ENCODE measurements at places on chromosomes 2 and 18. TPM values are rescaled to one million over a fixed set of nuclear protein-coding genes. Genes with fewer than 3 reads are reported as not detected.
A peak's percentile ranks its signal among the peaks of the same experiment; 100 is the strongest.

Gene SNTG2
- 11.3 TPM for total RNA-seq

Gene TFPI
- 141 TPM for total RNA-seq

Gene CRACDL
- 9.3 TPM for total RNA-seq

Gene IL1R2
- total RNA-seq = 6.1 TPM

Gene SLC4A3
- total RNA-seq = 3.0 TPM

DNA sequence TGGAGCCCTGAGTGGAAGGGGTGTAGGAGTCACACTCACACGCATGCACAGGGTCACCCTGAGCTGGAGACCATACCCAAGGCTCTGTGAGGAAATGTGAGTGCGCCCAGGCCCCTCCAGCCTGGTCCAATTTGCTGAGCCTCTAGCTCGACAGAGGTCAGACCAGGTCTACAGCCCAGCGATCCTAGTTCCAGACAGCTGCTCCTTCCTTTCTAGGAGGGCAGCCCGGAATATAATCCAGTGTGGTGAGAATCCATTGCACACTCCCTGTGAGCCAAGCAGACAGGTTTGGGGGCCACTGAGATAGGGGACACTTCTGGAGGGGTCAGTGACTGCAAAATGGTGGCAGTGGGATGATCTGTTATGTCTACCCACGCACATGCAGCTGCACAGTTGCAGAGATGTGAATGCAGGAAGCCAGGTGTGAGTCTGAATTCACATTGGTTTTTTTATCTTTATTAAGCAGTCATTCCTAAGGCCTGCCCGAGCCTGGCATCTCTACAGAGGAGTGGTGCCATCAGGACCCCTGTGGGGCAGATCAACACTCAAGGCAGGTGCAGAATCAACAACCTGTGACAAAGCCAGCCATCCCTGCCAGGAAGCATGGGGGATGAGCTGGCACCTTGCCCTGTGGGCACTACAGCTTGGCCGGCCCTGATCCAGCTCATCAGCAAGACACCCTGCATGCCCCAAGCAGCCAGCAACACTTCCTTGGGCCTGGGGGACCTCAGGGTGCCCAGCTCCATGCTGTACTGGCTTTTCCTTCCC lies at the start of gene GPR148:
GPR148 (plus strand) TSS at position 522 of the 768 bp plus-strand sequence; CDS start at position 604, 82 bp downstream.
- no peaks in the 10 kb centered on the region for H3K36me3 ChIP-seq
- H3K27me3 ChIP-seq = no peaks in the 10 kb centered on the region
- H3K4me3 ChIP-seq = peak within 1 kb of the TSS; percentile 35

- H3K4me1 ChIP-seq = no peaks in the 10 kb centered on the region
- H3K36me3 ChIP-seq = no peaks in the 10 kb centered on the region
- no peak overlapping the region for H3K27ac ChIP-seq
- no peaks in the 10 kb centered on the region for H3K27me3 ChIP-seq
- peak; percentile 33 for DNase-seq
Measured at GRCh38 chr2:32947484-32948143, 861 bp downstream of the LTBP1 start.

GRCh38 chr2:133422931-133423351 lies 145.3 kb downstream of the NCKAP5 start:
- no peak overlapping the region for H3K27ac ChIP-seq
- H3K36me3 ChIP-seq = no peaks in the 10 kb centered on the region
- no peaks in the 10 kb centered on the region for H3K27me3 ChIP-seq
- H3K4me3 ChIP-seq = no peak overlapping the region
- DNase-seq = no peak
- peaks cover 4% of the 10 kb centered on the region for H3K4me1 ChIP-seq

DNA sequence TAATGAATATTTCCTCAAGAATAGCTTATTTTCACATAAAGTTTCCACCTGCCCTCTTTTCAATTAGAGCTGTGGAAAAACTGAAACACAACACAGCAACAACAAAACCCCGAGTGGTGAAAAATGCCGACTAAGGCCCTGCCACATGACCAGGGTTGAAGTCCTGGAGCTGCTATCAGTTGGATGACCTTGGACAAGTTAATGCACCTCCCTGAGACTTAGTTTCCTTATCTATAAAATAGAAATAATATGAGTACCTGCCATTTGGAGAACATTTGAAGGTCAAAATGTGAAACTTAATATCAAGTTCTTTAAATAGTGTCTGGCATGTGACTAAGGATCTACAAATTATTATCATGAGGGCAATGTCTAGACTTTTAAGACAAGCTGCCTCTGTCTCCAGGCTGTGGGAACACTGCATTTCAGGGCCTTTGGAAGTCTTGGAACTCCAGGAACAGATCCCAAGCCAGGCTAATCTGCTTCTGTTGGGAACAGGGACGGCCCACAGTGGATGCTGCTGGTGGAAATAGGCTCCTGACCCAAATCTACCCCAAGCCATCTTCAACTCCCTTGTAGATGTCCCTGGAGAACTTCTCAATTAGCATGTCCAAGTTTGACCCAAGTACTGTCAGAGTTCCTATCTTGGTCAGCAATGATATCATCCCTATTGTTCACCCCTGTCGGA lies 42.0 kb upstream of the TRIB2 start:
- H3K36me3 ChIP-seq = no peaks in the 10 kb centered on the region
- no peaks in the 10 kb centered on the region for H3K27me3 ChIP-seq
- no peak overlapping the region for H3K4me3 ChIP-seq
- no peak overlapping the region for H3K27ac ChIP-seq

- no peaks in the 10 kb centered on the region for H3K27me3 ChIP-seq
- no peaks in the 10 kb centered on the region for H3K36me3 ChIP-seq
- peaks cover 35% of the 10 kb centered on the region for H3K4me1 ChIP-seq
- H3K27ac ChIP-seq = no peak overlapping the region
Measured at GRCh38 chr2:120548627-120549608, 186.8 kb upstream of the GLI2 start.

GRCh38 chr2:28986429-28986828 lies 5.3 kb downstream of the TOGARAM2 start:
- H3K4me1 ChIP-seq = no peaks in the 10 kb centered on the region
- no peak overlapping the region for H3K27ac ChIP-seq
- no peaks in the 10 kb centered on the region for H3K27me3 ChIP-seq
- H3K4me3 ChIP-seq = no peak overlapping the region
- no peaks in the 10 kb centered on the region for H3K36me3 ChIP-seq

DNA sequence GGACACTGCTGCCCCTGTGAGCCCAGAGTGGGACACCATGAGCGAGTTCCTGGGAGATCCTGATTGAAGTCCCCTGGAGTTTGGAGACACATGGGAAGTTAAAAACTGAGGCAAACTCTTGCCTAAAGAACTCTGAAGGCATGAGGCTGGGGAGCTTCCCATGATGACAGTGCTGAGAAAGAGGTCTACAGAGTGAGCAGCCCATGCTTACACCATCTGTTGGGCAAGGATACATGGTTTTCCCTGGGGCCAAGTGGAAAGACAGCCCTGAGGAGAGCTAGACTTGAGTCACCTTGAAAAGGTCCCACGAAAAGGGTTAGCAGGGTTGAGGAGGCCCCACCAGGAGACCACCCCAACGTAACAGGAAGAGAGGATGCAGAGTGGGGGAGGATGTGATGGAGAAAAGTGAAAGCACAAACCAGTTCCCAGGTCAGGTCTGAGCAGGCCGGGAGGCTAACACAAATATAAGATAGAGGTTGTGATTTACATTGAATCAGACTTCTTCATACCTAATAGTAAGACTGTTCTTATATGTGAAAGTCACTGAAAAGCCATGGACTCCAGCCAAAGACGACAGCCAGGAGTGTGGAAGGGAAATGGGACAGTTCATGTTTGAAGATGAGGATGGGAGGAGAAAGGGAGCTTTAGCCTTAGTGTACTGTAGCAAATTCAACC lies 13.5 kb upstream of the FEZ2 start:
- no peaks in the 10 kb centered on the region for H3K4me1 ChIP-seq
- no peak overlapping the region for H3K4me3 ChIP-seq
- H3K36me3 ChIP-seq = no peaks in the 10 kb centered on the region
- no peaks in the 10 kb centered on the region for H3K27me3 ChIP-seq
- no peak overlapping the region for H3K27ac ChIP-seq

DNA sequence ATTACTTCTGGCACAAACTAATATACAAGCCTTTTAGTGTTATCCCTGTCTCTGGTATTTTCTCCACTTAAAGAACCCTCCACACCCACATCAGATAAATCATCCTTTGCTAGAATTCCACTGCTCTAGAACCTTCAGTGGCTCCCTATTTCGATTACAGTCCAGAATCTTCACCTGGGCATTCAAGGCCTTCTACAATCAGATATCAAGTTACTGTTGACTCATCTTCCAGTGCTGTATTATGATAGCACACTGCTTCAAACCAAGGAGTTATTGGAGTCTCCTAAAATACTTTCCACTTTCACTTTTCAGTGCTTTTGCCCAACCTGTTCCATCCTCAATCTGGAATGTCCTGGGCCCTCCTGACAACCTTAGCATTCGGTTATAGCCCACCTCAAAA lies 3.4 kb downstream of the CGREF1 start:
- H3K4me3 ChIP-seq = no peak overlapping the region
- no peaks in the 10 kb centered on the region for H3K36me3 ChIP-seq
- no peak for DNase-seq
- peaks cover 4% of the 10 kb centered on the region for H3K4me1 ChIP-seq

DNA sequence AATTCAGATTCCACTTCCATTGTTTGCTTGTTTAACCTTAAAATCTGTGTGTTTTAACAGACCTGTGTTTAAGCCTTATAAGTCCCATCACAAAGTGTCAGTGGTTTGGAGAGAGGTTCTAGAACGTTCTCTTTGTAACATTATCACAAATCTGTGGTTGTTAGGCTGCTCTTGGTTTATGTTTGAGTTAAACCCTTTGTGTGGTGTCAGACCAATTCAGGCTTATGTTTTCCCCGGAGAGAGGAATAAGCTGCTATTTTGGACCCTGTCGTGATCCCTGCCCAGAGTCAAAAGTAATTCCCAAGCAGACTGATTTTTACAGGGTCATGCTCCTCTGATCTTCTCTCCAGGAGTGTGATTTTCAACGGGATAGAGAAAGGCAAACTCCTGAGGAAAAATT lies 43.8 kb upstream of the LTBP1 start:
- DNase-seq = no peak
- H3K36me3 ChIP-seq = no peaks in the 10 kb centered on the region
- no peaks in the 10 kb centered on the region for H3K4me1 ChIP-seq
- H3K4me3 ChIP-seq = no peak overlapping the region
- H3K27ac ChIP-seq = no peak overlapping the region
- no peaks in the 10 kb centered on the region for H3K27me3 ChIP-seq

DNA sequence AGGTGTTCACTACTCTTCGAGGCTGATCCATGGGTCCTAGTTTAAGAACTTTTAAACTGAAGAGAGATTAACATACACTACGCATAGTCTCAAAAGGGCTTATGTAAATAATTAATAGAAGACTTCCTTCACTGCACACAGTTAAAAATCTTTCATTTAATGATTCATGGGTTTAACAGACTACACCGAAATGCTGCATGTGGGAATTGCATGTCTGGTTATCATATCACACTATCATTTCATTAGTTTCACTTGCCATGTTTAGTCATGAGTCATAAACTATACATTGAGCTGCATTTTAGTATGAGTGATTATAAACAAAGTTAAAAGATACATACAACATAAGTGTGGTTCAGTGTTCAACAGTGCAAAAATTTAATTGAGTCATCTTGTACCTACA lies 31.2 kb downstream of the GLS start:
- no peaks in the 10 kb centered on the region for H3K4me1 ChIP-seq
- no peak for DNase-seq
- no peaks in the 10 kb centered on the region for H3K27me3 ChIP-seq
- H3K36me3 ChIP-seq = no peaks in the 10 kb centered on the region
- H3K4me3 ChIP-seq = no peak overlapping the region
- no peak overlapping the region for H3K27ac ChIP-seq

GRCh38 chr2:229089776-229090175 lies 181.3 kb downstream of the PID1 start:
- H3K36me3 ChIP-seq = no peaks in the 10 kb centered on the region
- H3K4me3 ChIP-seq = no peak overlapping the region
- no peaks in the 10 kb centered on the region for H3K4me1 ChIP-seq
- DNase-seq = no peak
- H3K27me3 ChIP-seq = no peaks in the 10 kb centered on the region
- H3K27ac ChIP-seq = no peak overlapping the region

DNA sequence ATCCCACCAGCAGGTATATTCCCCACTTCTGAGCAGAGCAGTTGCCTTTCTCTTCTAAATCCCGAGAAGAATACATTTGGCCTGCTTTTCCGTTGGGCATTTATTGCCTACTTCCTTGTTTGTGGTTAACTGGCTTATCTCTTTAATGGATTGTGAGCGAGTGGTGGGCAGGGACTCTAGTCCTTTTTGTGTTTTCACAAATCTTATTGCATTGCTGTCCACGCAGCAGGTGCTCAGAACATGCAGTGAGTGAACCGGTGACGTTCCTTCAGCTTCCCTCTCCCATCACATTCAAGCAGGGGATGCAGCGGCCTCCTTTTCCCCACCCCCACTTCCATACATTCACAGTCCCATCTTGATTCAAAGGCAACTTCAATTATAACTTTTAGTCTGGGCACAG lies 28.9 kb upstream of the GAREM2 start:
- H3K27me3 ChIP-seq = no peaks in the 10 kb centered on the region
- H3K36me3 ChIP-seq = no peaks in the 10 kb centered on the region
- no peak for DNase-seq
- H3K4me1 ChIP-seq = no peaks in the 10 kb centered on the region

DNA sequence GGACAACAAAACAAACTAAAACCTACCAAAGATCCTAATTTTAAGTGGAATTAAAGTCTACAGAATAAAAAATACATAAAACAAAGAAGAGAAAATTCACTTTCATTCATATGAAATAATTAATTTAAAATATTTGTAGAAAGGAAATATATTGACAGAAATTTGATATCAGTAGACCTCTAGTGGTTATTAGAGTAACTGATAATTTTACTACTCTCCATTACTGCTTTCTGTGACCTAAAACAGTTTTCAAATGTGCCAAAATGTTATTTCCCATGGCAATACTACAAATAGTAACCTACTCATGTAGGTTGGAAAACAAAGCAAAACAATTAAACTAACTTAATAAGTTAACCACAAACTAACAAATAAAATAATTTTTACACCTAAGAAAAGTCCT lies 147.1 kb downstream of the NOL4 start:
- H3K27me3 ChIP-seq = no peaks in the 10 kb centered on the region
- no peaks in the 10 kb centered on the region for H3K36me3 ChIP-seq
- no peaks in the 10 kb centered on the region for H3K4me1 ChIP-seq
- no peak overlapping the region for H3K4me3 ChIP-seq
- H3K27ac ChIP-seq = no peak overlapping the region

- H3K27ac ChIP-seq = no peak overlapping the region
- no peaks in the 10 kb centered on the region for H3K36me3 ChIP-seq
- H3K27me3 ChIP-seq = no peaks in the 10 kb centered on the region
- no peaks in the 10 kb centered on the region for H3K4me1 ChIP-seq
- DNase-seq = peak; percentile 8
Measured at GRCh38 chr2:134572314-134573084, 146.3 kb downstream of the TMEM163 start.

Measured in thyroid gland (tissue), 4 donors.